Activated T-helper 17 cell treated with anti-CD3 and anti-CD28 coated beads, Interleukin-2, amount 50 U/mL, for 72 hours (primary cell): ENCODE measurements at places on chromosomes 6 and 20. TPM values are rescaled to one million over a fixed set of nuclear protein-coding genes. Genes with fewer than 3 reads are reported as not detected.

The ANKRD66 gene
- total RNA-seq: not detected

The COX4I2 gene
- not detected for total RNA-seq

The NMBR gene
- total RNA-seq: not detected

The HDGFL1 gene
- total RNA-seq: not detected

The ZSWIM1 gene
- 16.0 TPM for total RNA-seq

The UFL1 gene
- total RNA-seq: 20.9 TPM

The RBL1 gene
- 35.9 TPM for total RNA-seq

The MMS22L gene
- total RNA-seq: 40.9 TPM

The PBOV1 gene
- not detected for total RNA-seq

The MAS1 gene
- total RNA-seq: not detected

The GOPC gene
- 16.3 TPM for total RNA-seq

The HLA-DRA gene
- 170 TPM for total RNA-seq

The MUC21 gene
- total RNA-seq: not detected

The MEI4 gene
- not detected for total RNA-seq

The FNDC11 gene
- total RNA-seq: 0.40 TPM
